ENCODE measurements at places on chromosomes 5 and 9. TPM values are rescaled to one million over a fixed set of nuclear protein-coding genes. Genes with fewer than 3 reads are reported as not detected.

Gene ESM1
- polyA plus RNA-seq: 8.6 TPM

- DNase-seq: no peak
Observed at GRCh38 chr5:16936989-16937438, 926 bp upstream of the MYO10 start.

- DNase-seq: no peak
Observed at GRCh38 chr5:98031496-98031895, 742.0 kb upstream of the RGMB start.

- DNase-seq: peak; percentile 47
Observed at GRCh38 chr5:163564321-163564938, 59.0 kb downstream of the MAT2B start.

Data from left renal pelvis (tissue), 4 donors.